ENCODE measurements at places on chromosomes 5 and 9.

DNA sequence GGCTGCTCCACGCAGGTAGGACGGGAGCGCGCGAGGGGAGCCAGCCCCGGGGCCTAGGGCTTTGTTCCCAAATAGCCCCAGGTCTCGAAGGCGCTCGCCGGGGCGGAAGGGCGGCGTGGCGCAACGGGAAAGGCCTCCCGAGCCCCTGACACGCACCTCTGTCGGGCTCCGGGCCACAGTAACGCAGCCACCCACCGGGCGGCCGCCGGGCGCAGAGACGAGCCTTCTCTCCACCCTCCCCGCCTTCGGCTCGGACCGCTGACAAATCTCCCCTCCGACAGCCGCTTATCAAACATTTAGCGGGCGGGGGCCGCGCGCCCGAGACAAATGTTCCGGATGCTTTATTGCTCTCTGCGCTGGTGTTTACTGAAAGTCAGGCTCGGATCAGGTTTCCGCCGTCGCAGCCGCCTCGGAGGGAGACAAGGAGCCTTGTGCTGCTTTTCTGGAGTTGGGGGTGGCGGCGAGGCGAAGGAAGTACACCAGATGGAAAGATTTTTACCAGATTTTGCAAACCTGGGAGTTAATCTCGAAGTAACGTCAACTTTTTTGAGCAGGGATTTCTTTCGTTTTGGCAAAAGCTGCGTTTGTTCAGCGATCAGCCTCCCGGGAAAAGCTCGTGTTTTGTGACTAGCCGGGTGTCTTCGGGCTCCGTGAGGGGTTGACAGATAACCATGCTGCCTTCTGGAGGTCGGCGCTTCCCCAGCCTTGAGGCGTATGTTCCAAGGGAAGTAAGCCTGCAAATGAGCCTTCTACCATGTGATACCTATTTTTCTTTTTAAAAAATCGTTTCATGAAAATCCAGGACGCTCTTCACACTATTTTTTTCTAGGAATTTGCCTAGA is 950 bp downstream of the RGMB start:
- DNase-seq = peak; percentile 53

DNA sequence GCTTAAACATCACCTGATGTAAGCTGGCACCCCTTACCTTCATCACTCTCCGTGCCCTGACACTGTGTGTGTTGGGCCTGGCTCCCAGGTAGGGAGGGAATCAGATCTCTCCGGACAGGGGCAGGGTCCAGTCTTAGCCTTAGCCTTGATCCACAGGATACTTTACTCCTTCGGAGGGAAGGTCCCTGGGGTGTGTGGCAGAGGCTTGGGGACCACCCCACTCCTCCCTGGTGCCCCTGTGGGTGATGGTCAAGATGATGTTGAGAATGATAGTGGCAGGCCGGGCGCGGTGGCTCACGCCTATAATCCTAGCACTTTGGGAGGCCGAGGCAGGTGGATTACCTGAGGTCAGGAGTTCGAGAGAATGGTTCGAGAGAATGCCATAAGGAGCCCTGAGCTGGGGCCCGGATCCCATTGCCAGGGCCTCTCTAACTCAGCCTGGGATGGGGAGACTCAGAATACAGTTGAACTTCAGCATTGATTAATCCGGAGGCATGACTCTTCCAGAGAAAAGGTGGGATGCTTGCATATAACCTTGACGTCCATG is 269.5 kb downstream of the HSPA4 start:
- DNase-seq = no peak

DNA sequence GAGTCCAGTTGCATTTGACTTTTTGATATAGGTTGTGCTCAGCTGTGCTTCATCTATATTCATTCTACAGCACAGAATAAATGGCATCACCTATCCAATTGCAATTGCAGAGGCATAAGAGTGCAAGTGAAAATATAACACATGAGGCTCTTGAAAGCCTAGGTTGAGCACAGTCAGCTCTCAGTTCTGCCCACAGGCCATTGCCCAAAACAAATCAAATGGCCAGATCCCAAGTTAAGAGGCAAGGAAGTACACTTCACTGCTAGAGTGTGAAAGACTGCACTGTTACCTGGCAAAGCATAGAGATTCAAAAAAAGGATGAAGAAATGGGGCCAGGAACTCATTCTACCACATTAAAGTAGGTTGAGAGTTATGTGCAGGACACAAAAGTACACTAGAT is 305.5 kb upstream of the SEMA6A start:
- no peak for DNase-seq

DNA sequence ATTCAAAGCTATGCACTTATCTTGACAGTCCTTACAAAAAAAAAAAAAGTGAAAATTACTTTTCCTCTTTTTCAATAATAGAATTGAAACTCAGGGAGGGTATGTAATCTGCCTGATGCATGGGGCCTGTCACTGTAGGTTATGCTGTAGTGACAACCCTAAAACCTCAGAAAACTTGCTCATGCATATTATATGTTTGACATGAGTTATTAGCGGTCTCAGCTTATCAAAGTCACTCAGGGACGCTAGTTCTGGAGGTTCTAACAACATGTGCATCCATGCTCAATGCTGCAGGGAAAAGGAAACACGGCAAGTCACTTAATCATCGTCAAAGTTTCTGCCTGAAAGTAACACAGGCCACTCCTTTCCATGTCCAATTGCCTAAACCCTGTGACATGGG is 78.4 kb upstream of the TMEM252 start:
- DNase-seq = no peak

All from CD4-positive, alpha-beta T cell treated with Interleukin-10 for 1 hour (primary cell).